ENCODE measurements at places on chromosomes 5 and 9.

DNA sequence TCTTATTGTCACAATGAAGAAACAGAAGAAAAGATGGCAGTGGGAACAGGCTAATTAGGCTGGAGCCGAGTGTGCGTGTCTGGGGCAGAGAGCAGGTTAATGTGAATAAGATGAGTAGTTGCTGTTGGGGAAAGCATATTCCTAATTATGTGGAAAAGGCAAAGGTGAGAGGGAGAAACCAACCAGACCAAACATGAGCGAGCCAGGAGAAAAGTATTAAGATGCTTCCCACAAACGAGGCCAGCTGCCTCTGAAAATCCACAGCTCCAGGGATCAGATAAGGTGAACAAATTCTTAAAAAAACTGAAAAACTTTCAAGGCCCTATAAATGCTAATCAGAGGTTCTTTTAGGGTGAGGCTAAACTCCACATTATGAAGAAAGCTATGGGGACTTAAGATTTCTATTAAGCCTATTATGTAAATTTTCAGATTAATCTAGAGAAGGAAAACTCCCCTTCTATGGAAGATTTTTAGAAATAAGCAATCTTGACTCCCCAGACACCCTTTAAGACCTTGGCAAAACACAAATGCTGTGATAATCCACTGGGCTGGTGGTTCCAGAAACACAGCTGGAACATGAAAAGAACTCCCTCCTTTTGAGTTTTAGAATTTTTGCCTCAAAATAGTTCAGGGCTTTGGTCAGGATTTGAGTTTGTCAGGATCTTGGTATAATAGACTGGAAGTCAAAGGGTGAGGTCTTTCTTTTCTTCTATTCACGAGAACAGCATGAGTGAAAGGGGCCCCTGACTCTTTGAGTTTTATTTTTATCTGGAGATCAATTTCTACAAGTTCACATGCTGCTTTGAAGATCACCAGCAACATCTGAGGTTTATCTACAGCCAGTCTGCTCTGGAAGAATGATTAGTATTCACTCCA, 238.1 kb downstream of the SPOCK1 start:
- DNase-seq = no peak
- H3K4me3 ChIP-seq = no peak overlapping the region

DNA sequence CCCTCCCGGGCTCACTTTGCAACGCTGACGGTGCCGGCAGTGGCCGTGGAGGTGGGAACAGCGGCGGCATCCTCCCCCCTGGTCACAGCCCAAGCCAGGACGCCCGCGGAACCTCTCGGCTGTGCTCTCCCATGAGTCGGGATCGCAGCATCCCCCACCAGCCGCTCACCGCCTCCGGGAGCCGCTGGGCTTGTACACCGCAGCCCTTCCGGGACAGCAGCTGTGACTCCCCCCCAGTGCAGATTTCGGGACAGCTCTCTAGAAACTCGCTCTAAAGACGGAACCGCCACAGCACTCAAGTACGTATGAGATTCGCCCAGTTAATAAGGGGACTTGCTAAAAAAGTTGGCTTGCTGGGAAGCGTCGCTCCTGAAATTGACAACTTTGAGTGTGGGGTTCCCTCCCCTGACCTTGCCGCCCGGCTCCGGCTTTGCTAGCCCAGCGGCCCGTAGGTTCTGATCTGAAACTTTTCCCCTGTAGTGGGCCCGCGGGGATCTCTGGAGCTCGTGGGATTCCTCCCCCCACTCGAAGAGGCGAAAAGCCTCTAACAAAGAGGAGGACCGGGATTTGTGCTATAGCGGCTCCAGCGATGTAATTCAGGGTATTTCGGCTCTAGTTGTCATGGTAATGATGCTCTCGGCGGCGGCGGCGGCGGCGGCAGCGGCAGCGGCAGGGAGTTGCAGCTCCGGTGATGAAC, 572 bp downstream of the NR4A3 start:
- peak; percentile 34 for DNase-seq
- H3K27ac ChIP-seq = peak overlapping the region; percentile 99
- no peaks in the 10 kb centered on the region for H3K36me3 ChIP-seq
- peak overlapping the region; percentile 79 for H3K4me3 ChIP-seq
- peaks cover 17% of the 10 kb centered on the region for H3K4me1 ChIP-seq

DNA sequence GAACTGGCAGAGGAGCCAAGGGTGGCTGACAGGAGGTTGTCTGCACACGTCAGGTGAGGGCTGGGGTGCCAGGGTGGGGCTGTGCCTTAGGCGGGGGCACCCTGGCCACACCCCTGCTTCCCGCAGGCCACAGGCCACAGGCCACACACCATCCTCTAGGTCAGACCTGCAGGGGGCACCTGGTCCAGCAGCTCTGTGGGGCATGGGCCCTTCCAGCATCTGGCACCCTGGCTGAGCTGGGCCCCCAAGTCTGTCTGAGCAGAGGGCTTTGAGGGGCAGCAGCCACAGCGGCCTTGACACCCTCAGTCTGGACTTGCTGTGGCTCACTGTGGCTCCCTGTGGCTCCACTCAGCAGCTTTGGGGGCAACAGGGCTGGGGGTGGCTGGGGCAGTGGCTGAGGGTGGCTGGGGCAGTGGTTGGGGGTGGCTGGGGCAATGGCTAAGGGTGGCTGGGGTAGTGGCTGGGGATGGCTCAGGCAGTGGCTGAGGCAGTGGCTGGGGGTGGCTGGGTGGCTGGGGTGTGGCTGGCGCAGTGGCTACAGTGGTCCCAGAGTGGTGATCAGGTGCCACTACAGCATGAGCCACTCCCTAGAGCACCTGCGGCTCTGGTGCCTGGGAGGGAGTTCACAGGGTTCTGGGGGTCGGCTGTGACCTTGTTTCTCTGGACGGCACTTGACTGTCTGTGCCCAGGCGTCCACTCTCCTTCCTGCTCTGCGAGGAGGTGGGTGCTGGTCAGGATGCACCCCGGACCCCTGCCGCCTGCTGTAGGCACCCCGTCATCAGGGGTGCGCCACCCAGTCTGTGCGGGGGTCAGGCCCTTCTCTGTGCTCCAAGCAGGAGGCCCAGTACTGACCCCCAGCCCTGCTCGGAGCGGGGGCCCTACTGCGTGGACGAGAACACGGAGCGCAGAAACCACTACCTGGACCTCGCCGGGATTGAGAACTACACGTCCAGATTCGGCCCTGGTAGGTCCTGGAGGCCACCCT, 27.1 kb downstream of the NKD2 start:
- H3K27ac ChIP-seq = no peak overlapping the region
- peak; percentile 7 for DNase-seq
- H3K4me3 ChIP-seq = no peak overlapping the region
- H3K4me1 ChIP-seq = no peaks in the 10 kb centered on the region
- no peaks in the 10 kb centered on the region for H3K27me3 ChIP-seq

- peaks cover 10% of the 10 kb centered on the region for H3K4me1 ChIP-seq
- H3K36me3 ChIP-seq = no peaks in the 10 kb centered on the region
- no peak overlapping the region for H3K4me3 ChIP-seq
- peak; percentile 58 for DNase-seq
These were observed 4.4 kb upstream of the FGD3 start for GRCh38 chr9:92942688-92943616.

DNA sequence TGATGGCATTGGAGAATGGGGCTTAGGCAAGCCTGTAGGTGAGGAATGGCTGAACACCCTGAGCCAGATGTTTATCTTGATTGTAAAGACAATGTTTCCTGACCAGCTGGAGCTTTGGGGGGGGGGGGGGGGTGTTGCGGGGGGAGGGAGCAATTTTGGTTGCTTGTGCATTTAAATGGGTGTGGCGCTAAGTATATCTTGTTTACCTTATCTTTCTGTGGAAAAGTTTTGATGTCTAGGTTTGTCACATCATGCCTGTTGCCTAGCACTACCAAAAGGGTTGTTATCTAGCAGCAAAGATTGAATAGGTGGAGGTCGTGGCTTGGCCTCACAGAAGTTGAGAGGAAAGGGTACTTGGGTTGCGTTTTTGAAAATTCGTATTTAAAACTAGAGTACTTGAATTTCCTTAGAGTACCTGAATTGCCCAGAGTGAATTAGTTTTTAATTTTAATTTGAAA, 1.3 kb downstream of the SMAD5 start:
- H3K4me1 ChIP-seq = peaks cover 48% of the 10 kb centered on the region
- no peak for DNase-seq
- H3K27me3 ChIP-seq = no peaks in the 10 kb centered on the region
- peak overlapping the region; percentile 91 for H3K4me3 ChIP-seq

GRCh38 chr5:96176022-96176421, 214.4 kb upstream of the ELL2 start:
- H3K27me3 ChIP-seq = no peaks in the 10 kb centered on the region
- no peak overlapping the region for H3K4me3 ChIP-seq
- no peaks in the 10 kb centered on the region for H3K36me3 ChIP-seq
- no peak overlapping the region for H3K27ac ChIP-seq

DNA sequence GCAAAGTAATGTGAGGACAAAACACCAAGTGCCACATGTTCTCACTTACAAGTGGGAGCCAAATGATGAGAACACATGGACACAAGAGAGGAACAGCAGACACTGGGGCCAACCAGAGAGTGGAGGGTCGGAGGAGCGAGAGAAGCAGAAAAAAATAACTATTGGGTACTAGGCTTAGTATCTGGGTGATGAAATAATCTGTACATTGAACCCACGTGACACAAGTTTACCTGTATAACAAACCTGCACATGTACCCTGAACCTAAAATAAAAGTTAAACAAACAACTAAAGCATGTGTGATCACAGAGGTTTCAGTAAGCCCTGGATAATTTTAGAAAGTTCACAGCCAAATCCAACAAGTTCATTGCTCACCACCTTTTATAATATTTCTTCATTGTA, 160.1 kb downstream of the TENT4A start:
- no peaks in the 10 kb centered on the region for H3K36me3 ChIP-seq
- no peak overlapping the region for H3K27ac ChIP-seq
- H3K4me1 ChIP-seq = peaks cover 1% of the 10 kb centered on the region

DNA sequence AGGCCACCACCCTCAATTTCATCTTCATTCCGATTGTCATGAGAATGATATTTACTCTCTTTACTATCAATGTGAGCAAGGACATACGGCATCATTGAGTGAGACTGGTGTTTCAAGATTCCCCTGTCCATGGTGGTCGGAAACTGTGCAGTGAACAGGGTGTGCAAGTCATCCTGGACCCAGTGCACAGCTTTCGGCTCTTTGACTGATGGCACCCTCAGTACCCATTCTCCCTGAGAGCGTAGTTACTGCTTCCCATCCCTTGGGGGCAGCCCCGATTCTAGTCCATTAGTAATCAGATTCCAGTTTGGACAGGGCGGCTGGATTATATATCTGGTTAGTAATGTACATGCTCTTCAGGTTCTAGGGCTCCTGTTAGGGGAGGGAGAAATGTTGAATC, 61.7 kb upstream of the SUB1 start:
- no peak for DNase-seq
- H3K27me3 ChIP-seq = no peaks in the 10 kb centered on the region
- no peak overlapping the region for H3K27ac ChIP-seq
- no peaks in the 10 kb centered on the region for H3K36me3 ChIP-seq
- no peak overlapping the region for H3K4me3 ChIP-seq
- H3K4me1 ChIP-seq = no peaks in the 10 kb centered on the region

DNA sequence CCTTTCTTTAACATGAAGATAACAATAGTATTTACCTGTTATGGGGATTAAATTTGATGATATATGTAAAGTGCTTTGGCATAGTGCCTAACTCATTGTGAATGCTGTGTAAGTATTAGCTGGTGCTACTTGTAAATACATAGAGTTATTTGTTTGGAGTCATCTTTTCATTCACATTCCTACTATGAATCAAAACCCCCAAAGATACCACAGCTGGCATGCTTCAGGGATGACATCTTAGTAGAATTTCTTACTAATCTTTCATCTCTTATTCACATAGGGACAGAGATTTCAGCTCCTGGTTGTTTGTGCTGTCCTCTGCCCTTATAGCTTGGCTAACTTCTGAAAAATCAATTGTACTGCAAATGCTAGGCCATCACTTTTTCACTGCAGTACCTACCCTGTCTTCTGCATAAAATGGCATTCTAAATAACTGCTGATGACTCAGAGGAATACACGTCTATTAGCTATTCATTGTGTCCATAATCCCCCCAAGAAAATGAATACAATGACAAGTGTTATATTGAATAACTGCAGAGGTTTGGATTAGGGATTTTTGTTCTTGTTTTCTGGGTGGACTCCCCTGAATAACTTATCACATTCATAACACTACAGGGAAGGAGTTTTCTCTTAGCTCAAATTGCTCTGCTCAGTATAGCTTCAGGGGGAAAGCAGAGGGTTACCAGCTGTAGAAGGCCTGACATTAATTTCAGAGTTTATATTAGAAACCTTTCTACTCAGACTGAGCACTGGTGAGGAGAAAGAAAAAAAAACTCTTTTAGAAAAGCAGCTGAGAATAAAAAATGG, 192.2 kb upstream of the C9orf72 start:
- no peak overlapping the region for H3K27ac ChIP-seq
- no peaks in the 10 kb centered on the region for H3K4me1 ChIP-seq
- H3K36me3 ChIP-seq = no peaks in the 10 kb centered on the region

DNA sequence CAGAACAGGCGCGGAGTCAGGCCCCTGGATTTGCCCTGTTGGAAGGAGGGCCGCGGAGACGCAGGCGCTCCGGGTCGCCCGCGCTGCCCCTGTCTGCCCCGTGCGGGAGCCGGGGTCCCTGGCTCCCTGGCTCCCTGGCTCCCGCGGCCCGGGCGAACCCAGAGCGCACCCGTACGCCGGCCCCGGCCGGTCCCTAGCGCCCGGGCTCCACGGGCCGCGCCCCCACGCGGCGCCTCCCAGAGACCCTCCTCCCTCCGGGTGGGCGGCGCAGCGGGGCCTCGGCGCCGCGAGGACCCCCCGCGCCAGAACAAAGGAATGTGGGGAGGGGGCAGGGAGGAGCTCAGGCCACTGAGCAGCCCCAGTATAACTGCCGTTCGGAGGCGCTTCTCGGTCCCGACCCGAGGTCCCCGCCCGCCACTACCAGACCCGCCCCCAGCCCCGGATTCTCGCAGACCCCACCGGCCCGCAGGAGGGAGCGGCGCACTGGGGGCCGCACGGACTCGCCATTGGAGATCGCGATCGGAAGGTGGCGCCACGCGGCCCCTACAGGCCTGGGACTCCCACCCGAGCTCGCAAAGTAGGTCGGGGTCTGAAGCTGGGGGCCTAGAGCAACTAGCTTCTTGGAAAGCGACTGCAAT, 2.4 kb downstream of the NFIL3 start:
- peak overlapping the region; percentile 87 for H3K4me3 ChIP-seq
- peak; percentile 69 for DNase-seq
- peaks cover 42% of the 10 kb centered on the region for H3K4me1 ChIP-seq
- H3K27ac ChIP-seq = peak overlapping the region; percentile 95
- no peaks in the 10 kb centered on the region for H3K36me3 ChIP-seq

- H3K4me1 ChIP-seq = no peaks in the 10 kb centered on the region
- no peaks in the 10 kb centered on the region for H3K36me3 ChIP-seq
- no peaks in the 10 kb centered on the region for H3K27me3 ChIP-seq
- H3K27ac ChIP-seq = no peak overlapping the region
- H3K4me3 ChIP-seq = no peak overlapping the region
These were observed 8.5 kb downstream of the CDH12 start for GRCh38 chr5:22844636-22845035.

DNA sequence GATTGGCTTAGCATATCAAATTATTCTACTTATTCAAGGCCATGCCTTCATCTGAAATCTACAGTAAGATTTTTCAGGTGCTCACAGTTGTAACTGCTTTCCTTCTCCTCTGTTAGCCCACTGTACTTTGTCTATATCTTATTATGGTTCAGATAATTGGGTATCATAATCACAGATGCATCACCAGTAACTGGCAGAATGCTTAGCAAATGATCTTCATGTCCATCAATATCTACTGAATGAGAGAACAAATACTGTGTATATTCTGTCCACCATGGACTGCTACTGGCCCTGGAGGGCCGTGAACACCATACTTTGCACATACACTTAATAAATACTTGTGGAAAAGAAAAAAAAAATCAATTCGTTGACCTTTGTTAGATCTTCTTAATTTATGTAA, 96.2 kb downstream of the MEF2C start:
- no peak overlapping the region for H3K4me3 ChIP-seq
- no peak for DNase-seq
- H3K27me3 ChIP-seq = no peaks in the 10 kb centered on the region
- peak overlapping the region; percentile 68 for H3K27ac ChIP-seq
- H3K4me1 ChIP-seq = peaks cover 51% of the 10 kb centered on the region
